ENCODE measurements at places on chromosomes 6 and 20.
A peak's percentile ranks its signal among the peaks of the same experiment; 100 is the strongest.

DNA sequence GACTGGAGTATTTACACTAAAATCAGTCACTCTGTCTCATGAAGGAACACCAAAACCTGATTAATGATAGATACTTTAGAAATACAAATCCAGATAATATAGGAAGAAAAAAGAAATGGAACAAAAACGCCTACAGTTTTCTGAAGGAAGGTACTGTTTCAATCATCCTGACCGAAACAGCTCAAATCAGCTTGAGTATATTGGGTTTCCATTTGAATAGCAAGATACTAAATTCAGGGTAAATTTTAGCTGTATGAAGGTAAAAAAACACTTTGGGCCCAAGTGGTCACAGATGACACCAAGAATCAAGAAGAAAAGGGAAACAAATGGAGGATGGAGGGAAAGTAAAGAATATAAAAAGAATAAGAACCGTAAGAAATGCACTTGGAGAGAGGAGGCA lies 6.9 kb downstream of the ZSCAN23 start:
- DNase-seq: no peak

GRCh38 chr6:154894902-154895301 lies 100.2 kb upstream of the TIAM2 start:
- no peak for DNase-seq

DNA sequence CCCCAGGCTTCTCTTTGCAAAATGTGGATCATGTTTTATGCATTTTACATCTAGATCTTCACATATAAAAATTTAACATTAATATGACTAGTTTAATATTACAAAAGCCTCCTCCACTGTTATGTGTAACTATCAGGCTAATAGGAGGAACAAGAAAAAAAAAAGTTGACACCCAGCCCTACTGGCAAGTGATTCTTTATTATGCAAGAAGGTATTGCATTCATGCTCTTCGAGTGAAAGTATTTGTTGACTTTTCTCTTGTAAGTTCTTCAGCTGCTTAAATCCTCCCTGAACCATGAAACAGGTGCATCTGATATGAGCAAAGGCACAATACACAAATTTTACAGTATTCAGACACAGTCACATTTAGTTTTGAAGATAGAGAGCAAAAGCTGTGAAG lies 716 bp upstream of the HLA-DQB2 start:
- DNase-seq: no peak

GRCh38 chr6:23277521-23278179 lies 708.3 kb downstream of the HDGFL1 start:
- DNase-seq: peak; percentile 14

DNA sequence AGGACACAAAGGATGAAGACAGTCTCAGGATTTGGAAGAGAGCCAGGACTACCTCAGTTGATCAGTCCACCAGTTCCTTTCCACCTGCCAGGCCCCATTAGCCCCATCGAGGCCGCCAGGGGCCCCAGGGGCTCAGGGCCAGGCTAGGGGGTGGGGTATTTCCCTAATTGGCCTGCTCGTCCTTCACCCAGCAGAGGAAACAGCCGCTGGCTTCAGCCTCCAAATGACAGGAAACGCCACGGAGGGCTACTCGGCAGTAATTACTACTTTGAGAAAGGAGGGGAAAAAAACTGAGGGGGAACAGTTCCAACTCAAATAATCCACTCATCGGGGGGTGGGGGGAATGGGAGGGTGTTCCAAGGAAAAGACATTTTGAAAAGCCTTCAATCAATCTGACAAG lies 42.7 kb downstream of the MAFB start:
- no peak for DNase-seq

- DNase-seq: no peak
Observed at GRCh38 chr6:6711031-6711785, 122.7 kb downstream of the LY86 start.

DNA sequence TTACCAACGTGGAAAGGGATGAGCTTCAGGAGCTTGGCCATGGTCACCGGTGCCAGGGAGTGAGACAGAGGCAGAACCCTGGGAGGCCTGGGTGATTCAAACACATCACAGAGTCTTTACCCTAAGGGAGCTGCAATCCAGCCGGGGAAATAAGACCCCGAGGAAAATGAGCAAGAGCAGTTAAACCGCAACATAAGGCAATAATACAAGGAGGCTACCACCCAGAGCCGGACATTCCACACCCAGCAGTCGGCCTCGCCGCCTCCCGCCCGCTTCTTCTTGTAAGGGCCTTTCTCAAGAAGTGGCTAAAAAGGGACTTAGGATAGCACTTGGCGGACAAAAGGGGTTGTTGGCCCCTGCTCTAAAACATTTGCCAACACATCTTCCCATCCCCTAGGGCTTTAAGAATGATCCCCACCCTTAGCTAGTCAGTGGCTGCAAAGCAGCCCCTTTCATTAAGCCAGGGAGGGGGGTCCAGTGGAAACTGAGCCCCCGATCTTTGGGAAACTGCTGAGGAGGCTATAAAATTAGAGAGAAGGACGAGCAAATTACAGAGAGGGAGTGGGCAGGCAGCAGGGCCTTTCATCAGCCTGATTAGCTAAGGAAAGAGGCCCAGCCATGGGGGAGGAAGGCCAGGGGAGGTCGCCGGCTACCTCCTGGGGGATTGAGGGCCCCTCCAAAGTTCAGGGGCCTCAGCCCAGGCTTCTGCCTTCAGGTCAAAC lies 34.3 kb downstream of the SNX5 start:
- no peak for DNase-seq

DNA sequence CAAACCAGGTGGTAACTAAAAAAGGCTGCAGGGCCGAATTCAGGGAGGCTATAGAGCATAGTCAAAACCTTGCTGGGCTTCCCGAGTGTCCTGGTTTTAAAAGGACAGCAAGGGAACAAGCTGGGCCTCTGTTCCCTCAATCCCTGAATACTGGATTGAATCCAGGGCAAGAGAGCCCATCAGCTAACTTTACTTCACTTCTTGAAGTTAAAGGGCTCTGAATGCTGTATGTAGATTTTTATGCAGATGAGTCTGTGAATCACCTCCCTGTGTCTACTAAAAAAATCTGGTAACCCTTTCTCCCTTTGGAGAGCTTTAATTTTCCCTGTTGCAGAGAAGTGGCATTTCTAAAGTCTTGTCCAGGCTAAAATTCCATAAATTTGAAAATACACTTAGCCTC lies 29.5 kb downstream of the LYRM4 start:
- no peak for DNase-seq

DNA sequence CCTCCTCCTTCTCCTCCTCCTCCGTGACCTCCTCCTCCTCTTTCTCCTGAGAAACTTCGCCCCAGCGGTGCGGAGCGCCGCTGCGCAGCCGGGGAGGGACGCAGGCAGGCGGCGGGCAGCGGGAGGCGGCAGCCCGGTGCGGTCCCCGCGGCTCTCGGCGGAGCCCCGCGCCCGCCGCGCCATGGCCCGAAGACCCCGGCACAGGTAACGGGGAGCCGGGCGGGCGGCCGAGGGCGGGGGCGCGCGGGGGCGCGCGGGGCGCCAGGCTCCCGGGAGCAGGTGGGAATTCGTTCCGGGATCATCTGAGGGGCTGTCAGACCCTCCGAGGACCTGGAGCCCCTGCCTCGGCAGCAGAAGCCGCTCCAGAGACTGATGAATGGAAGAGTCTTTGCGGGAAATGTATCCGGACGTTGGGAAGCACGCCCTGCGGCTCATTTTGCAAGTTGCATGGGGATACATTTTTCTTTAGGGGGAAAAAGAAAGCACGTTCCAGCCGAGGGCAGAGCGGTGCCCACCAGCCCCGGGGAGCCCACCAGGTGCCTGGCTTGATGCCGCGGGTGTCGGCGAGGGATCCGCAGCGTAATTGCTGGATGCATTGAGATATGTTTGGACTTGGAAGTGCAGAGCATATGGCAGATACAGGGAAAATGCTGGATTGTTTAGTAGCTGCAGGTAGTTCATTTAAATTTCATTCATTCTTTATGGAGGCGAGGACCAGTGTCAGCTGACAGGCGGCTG lies 394 bp downstream of the MYB start:
- peak; percentile 16 for DNase-seq

- DNase-seq: no peak
Observed at GRCh38 chr6:11699576-11699975, 79.0 kb downstream of the ADTRP start.

GRCh38 chr6:140230282-140230681 lies 855.8 kb upstream of the CITED2 start:
- no peak for DNase-seq
